SK-MEL-5 (cell line): ENCODE measurements at places on chromosomes 2 and 18. TPM values are rescaled to one million over a fixed set of nuclear protein-coding genes. Genes with fewer than 3 reads are reported as not detected.

- DNase-seq: peak; percentile 37
Observed at GRCh38 chr18:11791131-11791530, 60.1 kb upstream of the CHMP1B start.

GRCh38 chr18:67140495-67140894, 376.0 kb downstream of the DSEL start:
- DNase-seq: no peak

DNA sequence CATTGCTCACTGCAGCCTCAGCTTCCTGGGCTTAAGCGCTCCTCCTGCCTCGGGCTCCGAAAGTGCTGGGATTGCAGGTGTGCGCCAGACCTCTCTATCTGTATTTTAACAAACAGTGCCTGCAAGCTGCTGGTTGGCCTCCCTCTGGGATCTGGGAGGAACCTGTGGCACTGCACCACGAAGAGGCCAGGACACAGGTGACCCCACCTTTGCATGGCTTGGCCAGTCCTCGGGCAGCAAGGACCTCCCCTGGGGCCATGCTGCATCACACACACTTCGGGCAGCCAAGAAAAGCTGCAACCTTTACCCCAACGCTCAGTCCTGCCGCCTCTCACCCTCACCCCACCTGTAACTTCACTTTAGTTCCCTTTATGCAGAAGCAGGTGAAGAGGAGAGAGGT, 70.0 kb downstream of the PXDN start:
- no peak for DNase-seq

DSG1 gene
- total RNA-seq: 0.08 TPM in 1 of 2 replicates, not detected in the other

DNA sequence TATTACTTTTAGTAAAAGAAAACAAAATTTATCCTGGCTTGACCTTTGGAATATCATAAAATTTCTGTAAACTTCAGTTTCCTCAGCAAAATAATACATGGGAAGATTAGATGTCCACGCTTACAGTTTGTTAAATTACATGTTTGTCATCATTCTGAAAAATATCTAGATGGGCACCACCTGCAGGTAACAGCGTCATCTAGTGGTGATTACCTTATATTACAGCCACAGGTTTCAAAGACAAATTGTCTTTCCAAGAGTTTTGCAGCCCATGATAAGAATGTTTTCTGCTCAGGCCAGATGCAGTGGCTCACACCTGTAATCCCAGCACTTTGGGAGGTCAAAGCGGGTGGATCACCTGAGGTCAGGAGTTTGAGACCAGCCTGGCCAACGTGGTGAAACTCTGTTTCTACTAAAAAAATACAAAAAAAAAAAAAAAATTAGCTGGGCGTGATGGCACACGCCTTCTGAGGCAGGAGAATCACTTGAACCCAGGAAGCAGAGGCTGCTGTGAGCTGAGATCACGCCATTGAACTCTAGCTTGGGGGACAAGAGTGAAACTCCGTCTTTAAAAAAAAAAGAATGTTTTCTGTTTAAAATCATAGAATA, 96.3 kb upstream of the RASGRP3 start:
- peak; percentile 72 for DNase-seq

- no peak for DNase-seq
Observed at GRCh38 chr2:220941683-220942082, 630.4 kb downstream of the EPHA4 start.

- DNase-seq: no peak
Observed at GRCh38 chr2:84781942-84782716, 98.8 kb downstream of the TRABD2A start.

- no peak for DNase-seq
Observed at GRCh38 chr2:6863792-6864191, 1.9 kb downstream of the CMPK2 start.

CACNB4 gene
- 0.29 and 0.35 TPM in 2 replicates for total RNA-seq

TEX44 gene
- total RNA-seq: not detected in 2 replicates

GRCh38 chr2:219356834-219357233, 24.3 kb upstream of the RESP18 start:
- no peak for DNase-seq

DNA sequence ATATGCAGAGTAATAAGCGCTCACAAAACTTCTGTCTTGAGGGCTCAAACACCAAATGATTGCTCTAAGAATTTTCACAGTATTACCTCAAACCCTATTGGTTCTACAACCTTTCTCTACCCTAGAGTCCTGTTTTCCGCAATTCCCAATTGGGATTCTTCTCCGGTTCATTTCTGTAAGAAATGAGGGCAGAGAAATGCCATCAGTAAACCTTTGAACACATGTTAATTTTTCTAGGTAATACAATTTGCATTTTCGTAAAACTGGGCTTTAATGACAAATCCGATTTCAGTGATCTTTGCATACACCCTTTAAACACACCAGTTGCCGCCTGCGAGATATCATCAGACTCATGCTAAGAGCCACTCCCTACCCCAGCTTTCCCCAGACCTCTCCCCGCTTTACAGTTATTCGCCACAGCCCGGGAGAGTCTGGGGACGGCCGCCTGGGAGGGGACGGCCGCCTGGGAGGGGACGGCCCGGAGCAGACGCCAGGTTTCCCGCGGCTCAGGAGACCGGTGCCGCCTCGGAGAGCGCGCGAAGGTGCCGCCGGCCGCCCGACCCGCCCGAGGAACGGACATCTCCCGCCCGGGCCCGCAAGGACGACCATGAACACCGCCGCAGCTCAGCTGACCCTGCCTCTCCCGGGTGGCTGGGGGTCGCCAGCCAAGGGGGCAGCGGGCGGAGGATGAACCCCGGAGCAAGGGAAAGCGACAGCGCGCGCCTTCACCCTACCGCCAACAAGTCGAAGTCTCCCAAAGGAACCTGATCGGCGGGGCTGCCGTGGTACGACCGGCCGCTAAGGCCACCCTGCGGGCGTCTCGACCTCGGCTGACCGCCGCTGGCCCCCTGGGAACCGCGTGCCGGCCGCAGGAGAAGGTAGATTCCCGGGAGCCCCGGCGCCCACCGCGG, 463 bp downstream of the SMC6 start:
- peak; percentile 25 for DNase-seq

GRCh38 chr2:38522754-38523349, 79.9 kb downstream of the HNRNPLL start:
- DNase-seq: no peak

GRCh38 chr18:5059696-5060032, 137.4 kb downstream of the AKAIN1 start:
- no peak for DNase-seq

DNA sequence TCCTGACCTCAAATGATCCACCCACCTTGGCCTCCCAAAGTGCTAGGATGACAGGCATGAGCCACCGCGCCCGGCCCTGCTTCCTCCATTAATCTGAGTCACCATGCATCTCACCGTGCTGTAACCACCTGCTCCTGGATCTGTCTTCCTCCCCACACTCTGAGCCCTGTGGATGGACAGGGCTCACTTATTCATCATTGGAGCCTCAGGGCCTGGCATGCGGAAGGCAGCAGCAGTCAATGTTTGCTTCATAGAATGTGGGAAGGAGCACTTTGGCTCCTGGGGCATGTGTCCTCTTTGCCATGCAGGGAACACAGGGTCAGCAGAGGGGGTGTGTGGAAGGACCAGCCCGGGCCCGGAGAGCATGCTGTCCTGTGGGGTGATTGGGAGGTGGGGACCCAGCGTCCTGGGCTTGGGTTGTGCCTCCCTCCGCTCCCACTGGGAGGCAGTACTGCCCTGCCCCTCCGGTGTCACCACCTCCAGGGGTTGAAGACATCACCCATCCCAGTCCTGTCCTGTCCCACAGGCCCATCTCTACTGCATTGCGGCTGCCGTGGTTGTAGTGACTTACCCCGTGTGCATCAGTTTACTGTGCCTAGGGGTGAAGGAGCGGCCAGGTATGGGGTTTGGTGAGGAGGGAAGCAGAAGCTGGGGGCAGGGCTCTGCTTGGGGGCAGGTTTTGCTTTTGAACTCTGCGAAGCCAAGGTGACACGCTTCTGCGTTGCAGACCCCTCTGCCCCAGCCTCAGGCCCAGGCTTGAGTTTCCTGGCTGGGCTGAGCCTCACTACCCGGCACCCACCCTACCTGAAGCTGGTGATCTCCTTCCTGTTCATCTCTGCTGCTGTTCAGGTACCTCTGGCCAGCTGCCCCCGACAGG, 11.5 kb downstream of the MFSD2B start:
- DNase-seq: peak; percentile 66

- DNase-seq: no peak
Observed at GRCh38 chr2:209277444-209277843, 146.4 kb upstream of the MAP2 start.

GRCh38 chr18:23032030-23032582, 99.0 kb downstream of the RBBP8 start:
- DNase-seq: peak; percentile 71

DNA sequence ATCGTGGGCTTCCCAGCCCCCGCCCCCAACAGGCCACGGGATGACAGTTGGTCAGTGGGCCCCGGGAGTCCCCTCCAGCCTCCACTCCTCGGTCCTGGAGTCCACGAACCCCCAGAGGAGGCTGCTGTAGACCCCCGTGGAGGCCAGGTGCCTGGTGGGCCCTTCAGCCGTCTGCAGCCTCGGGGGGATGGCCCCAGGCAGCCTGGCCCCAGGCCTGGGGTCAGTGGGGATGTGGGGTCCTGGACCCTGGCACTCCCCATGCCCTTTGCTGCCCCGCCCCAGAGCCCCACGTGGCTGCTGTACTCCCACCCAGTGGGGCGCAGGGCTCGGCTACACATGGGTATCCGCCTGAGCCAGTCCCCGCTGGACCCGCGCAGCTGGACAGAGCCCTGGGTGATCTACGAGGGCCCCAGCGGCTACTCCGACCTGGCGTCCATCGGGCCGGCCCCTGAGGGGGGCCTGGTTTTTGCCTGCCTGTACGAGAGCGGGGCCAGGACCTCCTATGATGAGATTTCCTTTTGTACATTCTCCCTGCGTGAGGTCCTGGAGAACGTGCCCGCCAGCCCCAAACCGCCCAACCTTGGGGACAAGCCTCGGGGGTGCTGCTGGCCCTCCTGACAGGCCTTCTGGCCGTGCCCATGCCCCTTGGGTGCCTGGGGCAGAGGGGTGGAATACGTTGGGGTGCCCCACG, 7.6 kb downstream of the NEU4 start:
- no peak for DNase-seq

VWC2L gene
- total RNA-seq: not detected in 2 replicates

GRCh38 chr2:234565201-234565600, 68.3 kb upstream of the ARL4C start:
- no peak for DNase-seq

DNA sequence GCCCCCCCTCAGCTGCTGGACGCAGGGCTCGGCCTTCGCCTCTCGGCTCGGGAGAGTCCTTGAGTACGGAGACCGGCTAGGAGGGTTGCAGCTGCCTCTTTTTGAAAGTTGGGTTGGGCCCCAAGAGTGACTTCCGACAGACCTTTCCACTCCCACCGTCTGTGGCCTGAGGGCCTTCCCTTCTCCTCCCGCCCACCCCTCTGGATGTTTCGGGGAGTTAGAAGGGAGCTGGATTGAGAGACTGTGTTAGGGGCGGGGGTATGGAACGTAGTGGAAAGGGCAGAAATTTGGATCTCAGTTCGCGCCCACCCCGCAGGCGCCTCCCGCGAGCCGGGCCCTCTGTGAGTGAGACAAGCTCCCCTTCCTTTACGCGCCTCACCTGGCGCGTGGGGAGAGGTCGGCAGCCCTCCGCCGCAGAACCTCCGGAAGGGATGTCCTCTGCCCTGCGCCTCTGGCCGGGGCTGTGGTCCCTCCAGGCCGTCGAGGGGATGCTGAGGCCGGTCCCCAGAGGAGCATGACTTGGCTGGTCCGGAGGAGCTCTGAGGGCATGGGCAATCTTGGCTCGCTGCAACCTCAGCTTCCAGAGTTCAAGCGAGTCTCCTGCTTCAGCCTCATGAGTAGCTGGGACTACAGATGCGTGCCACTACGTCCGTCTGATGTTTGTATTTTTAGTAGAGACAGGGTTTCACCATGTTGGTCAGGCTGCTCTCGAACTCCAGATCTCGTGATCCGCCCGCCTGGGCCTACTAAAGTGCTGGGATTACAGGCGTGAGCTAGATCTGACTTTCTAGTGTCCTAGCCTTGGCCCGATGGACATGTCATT, 15.9 kb downstream of the C2orf74 start:
- DNase-seq: peak; percentile 26

TUBA3E gene
- not detected in 2 replicates for total RNA-seq
